ENCODE measurements at places on chromosomes 11 and 22. TPM values are rescaled to one million over a fixed set of nuclear protein-coding genes. Genes with fewer than 3 reads are reported as not detected.
A peak's percentile ranks its signal among the peaks of the same experiment; 100 is the strongest.

Gene NXPE1
- not detected for total RNA-seq

Gene DNAJB7
- not detected for total RNA-seq

Gene OR2AT4
- not detected for total RNA-seq

Gene OSBP2
- total RNA-seq = 3.0 TPM

Gene NPAS4
- 2.9 TPM for total RNA-seq

Gene KCTD17
- total RNA-seq = 26.3 TPM

Gene PAMR1
- total RNA-seq = 14.5 TPM

Gene FBXO7
- total RNA-seq = 78.5 TPM

Gene SLC22A12
- not detected for total RNA-seq

Gene GSC2
- total RNA-seq = not detected

Gene CNTF
- total RNA-seq = 1.7 TPM

Gene IGSF9B
- total RNA-seq = 56.2 TPM

GRCh38 chr11:44324749-44325525, 15.0 kb upstream of the ALX4 start:
- H3K4me3 ChIP-seq = no peak overlapping the region
- no peak overlapping the region for H3K27ac ChIP-seq
- no peak for DNase-seq
- no peaks in the 10 kb centered on the region for H3K36me3 ChIP-seq
- H3K4me1 ChIP-seq = peaks cover 3% of the 10 kb centered on the region

DNA sequence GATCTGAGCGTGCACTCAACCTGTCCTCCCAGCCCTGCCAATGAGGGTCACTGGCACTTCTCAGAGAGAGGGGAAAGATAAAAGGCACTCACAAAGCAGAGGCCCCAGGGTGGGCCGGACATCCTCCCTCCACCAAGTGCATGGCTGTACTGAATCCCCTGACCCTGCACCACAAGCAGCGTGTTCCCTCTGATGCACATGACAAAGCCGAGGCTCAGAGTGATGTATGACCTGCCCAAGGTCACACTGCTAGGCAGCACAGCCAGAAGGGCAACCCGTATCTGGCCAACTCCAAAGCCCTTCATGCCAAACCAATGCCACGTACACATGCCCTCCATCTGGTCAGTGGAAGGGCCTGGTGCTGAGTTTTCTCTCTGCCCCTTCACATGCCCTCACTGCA, 22.1 kb downstream of the SPATA19 start:
- DNase-seq = no peak
- H3K27me3 ChIP-seq = no peaks in the 10 kb centered on the region
- H3K4me1 ChIP-seq = no peaks in the 10 kb centered on the region
- no peak overlapping the region for H3K4me3 ChIP-seq

DNA sequence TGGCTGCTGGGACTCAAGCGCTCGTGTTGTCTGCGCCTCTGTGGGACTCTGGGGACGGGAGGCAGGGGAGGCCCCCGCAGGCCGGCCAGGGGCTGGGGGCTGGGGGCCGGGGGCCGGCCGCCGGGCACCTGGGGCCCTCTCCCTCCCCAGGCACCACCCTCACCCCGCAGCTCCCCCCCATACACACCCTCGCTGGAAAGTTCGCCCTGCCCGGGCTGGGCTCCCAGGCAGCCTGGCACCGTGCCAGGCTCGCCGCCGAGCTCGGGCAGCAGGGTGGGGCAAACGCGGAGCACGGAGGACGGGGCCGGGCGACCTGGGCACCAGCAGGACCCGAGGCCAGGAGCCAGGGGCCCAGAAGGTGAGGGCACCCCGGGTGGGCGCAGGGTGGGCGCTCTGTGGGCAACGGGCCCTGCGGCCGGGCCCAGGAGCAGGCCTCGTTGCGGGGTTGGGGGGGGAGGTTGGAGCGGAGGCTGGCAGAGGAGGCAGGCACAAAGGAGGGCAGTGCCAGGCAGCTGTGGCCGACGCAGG, 76.7 kb upstream of the WNT7B start:
- H3K4me1 ChIP-seq = peaks cover 90% of the 10 kb centered on the region
- H3K36me3 ChIP-seq = peaks cover 8% of the 10 kb centered on the region
- H3K27ac ChIP-seq = peak overlapping the region; percentile 100

GRCh38 chr22:29887358-29887757, 4.4 kb downstream of the MTMR3 start:
- H3K4me1 ChIP-seq = peaks cover 52% of the 10 kb centered on the region
- no peak for DNase-seq
- H3K4me3 ChIP-seq = no peak overlapping the region
- no peaks in the 10 kb centered on the region for H3K27me3 ChIP-seq

DNA sequence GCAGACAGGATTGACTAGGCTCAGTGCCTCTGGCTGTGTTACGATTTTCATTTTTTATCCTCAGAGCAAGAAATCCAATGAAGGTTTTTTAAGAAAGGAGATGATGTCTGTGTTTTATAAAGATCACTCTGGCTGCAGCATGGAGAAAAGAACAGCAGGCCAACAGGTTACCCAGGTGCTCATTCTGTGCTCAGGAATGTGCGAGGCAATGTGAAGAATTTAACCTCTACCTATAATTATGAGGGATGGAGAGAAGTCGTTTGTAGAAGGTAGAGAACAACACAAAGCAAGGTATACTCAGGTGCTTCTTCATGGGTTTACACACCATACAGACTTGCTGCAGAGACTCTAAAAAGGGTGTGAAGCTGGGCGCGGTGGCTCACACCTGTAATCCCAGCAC, 10.0 kb upstream of the RTCB start:
- H3K4me3 ChIP-seq = no peak overlapping the region
- peak; percentile 47 for DNase-seq
- H3K4me1 ChIP-seq = no peaks in the 10 kb centered on the region
- no peaks in the 10 kb centered on the region for H3K36me3 ChIP-seq

- H3K4me1 ChIP-seq = peaks cover 6% of the 10 kb centered on the region
- DNase-seq = no peak
- no peak overlapping the region for H3K4me3 ChIP-seq
- H3K27me3 ChIP-seq = no peaks in the 10 kb centered on the region
Measured at GRCh38 chr11:73201888-73202780, 15.9 kb upstream of the P2RY2 start.

- H3K27me3 ChIP-seq = no peaks in the 10 kb centered on the region
- no peak for DNase-seq
- no peak overlapping the region for H3K27ac ChIP-seq
- H3K4me3 ChIP-seq = no peak overlapping the region
Measured at GRCh38 chr11:77403211-77403610, 70.7 kb downstream of the PAK1 start.

DNA sequence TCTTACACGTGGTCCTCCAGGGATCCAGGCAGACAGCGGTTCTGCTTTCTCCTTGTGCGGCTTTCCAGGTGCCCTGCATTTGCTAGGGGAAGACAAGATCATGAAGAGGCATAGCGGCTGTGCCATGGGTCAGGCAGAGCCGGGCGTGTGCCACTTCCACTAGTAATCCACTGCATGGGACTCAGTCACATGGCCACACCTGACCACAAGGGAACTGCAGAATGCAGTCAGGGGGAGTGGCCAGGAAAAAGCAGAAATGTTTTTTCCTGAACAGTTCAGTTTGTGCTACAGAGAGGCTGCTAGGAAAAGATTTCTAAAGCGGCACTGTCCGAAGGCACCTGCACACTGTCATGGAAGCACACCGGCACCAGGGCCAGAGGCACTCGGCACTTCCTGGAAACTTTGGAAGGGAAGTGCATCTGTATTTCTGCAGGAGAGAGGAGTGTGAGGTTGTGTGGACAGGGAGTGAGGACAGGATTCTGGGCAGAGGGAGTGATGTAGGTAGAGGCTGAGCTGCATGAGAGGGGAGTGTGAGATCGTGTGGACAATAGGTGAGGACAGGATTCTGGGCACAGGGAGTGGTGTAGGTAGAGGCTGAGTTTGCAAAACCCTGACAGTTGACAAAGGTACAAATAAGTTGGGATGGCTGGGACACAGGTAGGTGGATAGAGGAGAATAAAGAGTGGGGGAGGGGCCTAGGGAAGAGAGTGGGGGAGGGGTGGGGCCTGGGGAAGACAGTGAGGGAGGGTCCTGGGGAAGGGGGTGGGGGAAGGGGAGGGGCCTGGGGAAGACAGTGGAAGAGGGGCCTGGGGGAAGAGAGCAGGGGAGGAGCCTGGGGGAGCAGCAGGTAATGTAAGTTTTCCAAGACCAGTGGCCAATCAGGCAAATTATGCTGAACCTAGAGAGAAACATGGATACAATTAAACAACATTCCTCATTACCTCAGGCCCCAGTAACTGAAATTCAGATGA, 1436.3 kb downstream of the TBC1D22A start:
- no peak overlapping the region for H3K27ac ChIP-seq
- peak; percentile 45 for DNase-seq
- H3K4me1 ChIP-seq = no peaks in the 10 kb centered on the region
- no peaks in the 10 kb centered on the region for H3K36me3 ChIP-seq
- H3K4me3 ChIP-seq = no peak overlapping the region

- no peak for DNase-seq
- H3K27ac ChIP-seq = no peak overlapping the region
- no peaks in the 10 kb centered on the region for H3K36me3 ChIP-seq
- H3K27me3 ChIP-seq = no peaks in the 10 kb centered on the region
- H3K4me3 ChIP-seq = no peak overlapping the region
- H3K4me1 ChIP-seq = no peaks in the 10 kb centered on the region
Measured at GRCh38 chr11:119608201-119608600, 120.8 kb downstream of the NECTIN1 start.

- H3K4me3 ChIP-seq = no peak overlapping the region
- H3K4me1 ChIP-seq = no peaks in the 10 kb centered on the region
- no peaks in the 10 kb centered on the region for H3K36me3 ChIP-seq
- H3K27ac ChIP-seq = no peak overlapping the region
Measured at GRCh38 chr22:17266251-17266971, 47.2 kb upstream of the ADA2 start.

GRCh38 chr11:133598906-133599305, 66.6 kb upstream of the OPCML start:
- no peak overlapping the region for H3K4me3 ChIP-seq
- no peaks in the 10 kb centered on the region for H3K27me3 ChIP-seq
- no peaks in the 10 kb centered on the region for H3K36me3 ChIP-seq
- no peak overlapping the region for H3K27ac ChIP-seq

- H3K27me3 ChIP-seq = no peaks in the 10 kb centered on the region
- no peak overlapping the region for H3K27ac ChIP-seq
- H3K4me1 ChIP-seq = peaks cover 9% of the 10 kb centered on the region
- DNase-seq = no peak
- no peak overlapping the region for H3K4me3 ChIP-seq
Measured at GRCh38 chr11:73404506-73405145, 28.4 kb downstream of the RELT start.

GRCh38 chr11:102449651-102450570, 2.7 kb downstream of the TMEM123 start:
- no peak for DNase-seq
- peaks cover 42% of the 10 kb centered on the region for H3K4me1 ChIP-seq
- no peak overlapping the region for H3K4me3 ChIP-seq
- no peak overlapping the region for H3K27ac ChIP-seq

- no peak for DNase-seq
- H3K4me3 ChIP-seq = peak overlapping the region; percentile 33
- no peaks in the 10 kb centered on the region for H3K27me3 ChIP-seq
- no peaks in the 10 kb centered on the region for H3K36me3 ChIP-seq
Measured at GRCh38 chr22:49983148-49984042, 22.8 kb downstream of the PIM3 start.

GRCh38 chr11:67400942-67401494, 640 bp downstream of the PPP1CA start:
- DNase-seq = no peak
- H3K27ac ChIP-seq = peak overlapping the region; percentile 94
- H3K36me3 ChIP-seq = peaks cover 38% of the 10 kb centered on the region
- H3K4me1 ChIP-seq = peaks cover 54% of the 10 kb centered on the region

GRCh38 chr11:64745521-64746328, 1.8 kb upstream of the RASGRP2 start:
- H3K36me3 ChIP-seq = peaks cover 13% of the 10 kb centered on the region
- H3K4me3 ChIP-seq = peak overlapping the region; percentile 67
- peak overlapping the region; percentile 97 for H3K27ac ChIP-seq
- H3K27me3 ChIP-seq = no peaks in the 10 kb centered on the region
- DNase-seq = peak; percentile 97

DNA sequence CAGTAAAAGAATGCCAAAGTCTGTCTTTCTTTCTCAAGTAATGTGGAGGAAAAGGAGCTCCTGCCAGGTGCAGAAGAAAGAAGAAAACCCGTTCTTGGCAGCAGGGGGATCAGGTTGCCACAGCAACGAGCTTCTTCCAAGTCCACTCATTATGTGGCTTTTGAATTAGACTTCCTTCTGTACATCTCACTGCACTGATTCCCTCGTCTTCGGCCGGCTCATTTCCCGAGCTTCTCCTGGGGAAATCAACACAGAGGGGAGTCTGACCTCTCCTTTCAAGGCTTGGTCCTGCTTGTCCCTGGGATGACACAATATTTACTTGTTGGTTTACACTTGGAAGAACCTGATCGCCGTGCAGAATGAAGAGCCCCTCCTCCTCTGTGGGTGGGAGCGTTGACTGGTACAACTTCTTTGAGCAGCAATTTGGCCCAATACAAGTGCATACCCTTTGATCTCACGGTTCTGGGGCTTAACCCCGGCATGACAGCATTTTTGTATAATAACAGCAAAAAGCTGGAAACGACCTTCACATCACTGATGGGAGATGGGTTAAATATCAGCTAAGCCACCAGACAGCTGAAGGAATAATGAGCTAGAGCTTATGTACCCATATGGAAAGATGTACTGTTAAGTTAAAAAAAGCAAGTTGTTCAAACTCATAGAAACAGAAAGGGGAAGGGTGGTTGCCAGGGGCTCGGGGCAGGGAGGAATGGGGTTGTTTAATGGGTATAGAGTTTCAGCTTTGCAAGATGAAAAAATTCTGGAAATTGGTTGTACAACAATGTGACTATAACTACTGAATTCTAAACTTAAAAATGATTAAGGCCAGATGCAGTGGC, 35.4 kb downstream of the MCHR1 start:
- H3K27me3 ChIP-seq = no peaks in the 10 kb centered on the region
- H3K4me1 ChIP-seq = peaks cover 22% of the 10 kb centered on the region
- no peaks in the 10 kb centered on the region for H3K36me3 ChIP-seq
- H3K27ac ChIP-seq = no peak overlapping the region
- no peak for DNase-seq
- no peak overlapping the region for H3K4me3 ChIP-seq

DNA sequence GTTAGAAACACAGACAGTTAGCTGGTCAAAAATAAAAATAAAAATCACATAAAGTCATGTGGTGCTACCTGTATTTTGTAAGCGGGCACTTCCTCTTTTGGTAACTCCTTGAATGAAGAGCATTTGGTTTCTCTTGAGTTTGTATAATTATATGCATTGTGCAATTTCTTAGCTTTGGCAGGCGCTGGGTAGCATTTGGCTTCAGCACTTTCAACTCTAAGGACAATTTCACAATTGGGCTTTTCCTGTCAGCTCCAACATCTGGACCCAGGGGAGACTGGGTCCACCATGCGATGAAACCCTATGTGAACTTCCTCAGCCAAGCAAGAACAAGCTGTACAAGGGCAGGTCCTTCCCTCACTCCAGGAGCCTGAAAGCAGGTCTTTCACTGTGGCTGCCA, 169.1 kb downstream of the RRAS2 start:
- peak; percentile 92 for DNase-seq
- no peaks in the 10 kb centered on the region for H3K27me3 ChIP-seq
- H3K36me3 ChIP-seq = no peaks in the 10 kb centered on the region
- no peak overlapping the region for H3K27ac ChIP-seq
- peaks cover 32% of the 10 kb centered on the region for H3K4me1 ChIP-seq
